Naive thymus-derived CD8-positive, alpha-beta T cell (primary cell): ENCODE measurements at places on chromosomes 3 and 15.

DNA sequence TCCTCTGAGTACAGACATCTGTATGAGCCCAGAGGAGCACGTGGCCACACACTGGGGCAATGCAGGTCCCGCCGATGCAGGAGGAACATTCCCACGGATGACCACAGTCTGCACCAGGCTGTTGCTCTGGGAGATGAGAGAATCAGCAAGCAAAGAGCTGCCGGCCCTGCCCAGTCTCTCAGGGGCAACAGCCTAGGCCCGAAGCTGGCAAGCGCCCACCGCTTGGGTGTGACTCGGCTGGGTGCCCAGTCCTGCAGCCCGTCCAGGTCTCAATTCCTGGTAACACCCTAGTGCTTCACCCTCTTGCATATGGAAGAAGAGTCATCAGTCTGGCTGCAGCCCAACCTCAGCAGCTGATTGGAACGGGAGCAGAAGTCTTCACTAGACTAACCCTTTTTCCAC is 153.7 kb upstream of the HES1 start:
- no peak for DNase-seq

GRCh38 chr3:61910732-61911131 is 349.4 kb downstream of the PTPRG start:
- DNase-seq: no peak

GRCh38 chr3:43036621-43037423 is 57.7 kb downstream of the GASK1A start:
- DNase-seq: no peak

DNA sequence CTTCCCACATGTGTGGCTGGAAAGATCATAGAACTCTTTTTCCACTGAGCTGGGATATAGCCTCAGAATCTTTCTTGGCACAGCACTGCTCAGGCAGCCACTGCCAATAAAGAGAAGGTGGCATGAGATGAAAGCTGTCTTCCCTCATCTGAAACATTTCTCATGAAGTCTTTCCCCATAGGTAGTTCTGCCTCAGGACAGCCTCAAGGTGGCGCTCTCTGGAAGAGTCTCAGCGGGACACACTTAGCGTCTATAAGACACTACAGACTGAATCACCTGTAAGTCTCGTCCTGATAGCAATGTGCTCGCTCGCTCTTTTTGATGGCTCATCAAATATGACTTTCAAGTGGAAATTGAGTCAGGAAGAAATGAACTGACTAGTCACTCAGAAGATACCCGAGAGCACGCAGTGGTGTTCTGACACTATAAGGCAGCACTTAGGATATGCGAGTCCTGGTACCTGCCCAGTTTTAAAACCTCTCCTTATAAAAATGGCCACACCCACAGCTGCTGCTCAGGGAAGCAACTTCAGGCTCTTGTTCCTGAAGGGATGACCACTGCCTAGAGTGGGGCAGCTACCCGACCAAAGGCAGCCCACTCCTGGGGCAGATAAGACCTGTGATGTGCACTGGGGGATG is 269.5 kb downstream of the SUCLG2 start:
- peak; percentile 35 for DNase-seq

DNA sequence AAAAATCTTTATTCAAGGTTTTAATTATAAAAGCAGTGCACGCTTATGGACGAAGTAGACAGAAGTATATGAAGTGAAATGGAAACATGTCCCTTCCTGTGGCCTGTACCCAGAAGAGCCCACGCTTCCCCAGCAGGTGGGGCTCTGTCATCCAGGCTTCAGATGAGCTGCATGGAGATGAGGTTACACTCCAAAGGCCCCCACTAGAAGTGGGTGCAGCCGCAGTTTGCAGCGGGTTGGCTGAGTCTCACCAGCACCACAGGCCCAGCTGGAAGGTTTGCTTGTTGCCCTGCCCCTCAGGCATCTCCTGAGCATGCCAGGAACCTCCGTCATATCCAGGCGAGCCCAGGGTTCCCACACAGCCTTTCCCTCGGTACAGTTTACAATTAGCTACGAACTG is 33.1 kb downstream of the PRR20G start:
- DNase-seq: no peak

GRCh38 chr3:71444861-71445259 is 138.7 kb downstream of the FOXP1 start:
- no peak for DNase-seq

GRCh38 chr15:75842722-75843677 is at the start of gene UBE2Q2:
TSS of gene UBE2Q2 (plus strand) at chr15:75843447. CDS start at chr15:75843667, 220 bp downstream.
- peak; percentile 70 for DNase-seq

GRCh38 chr15:91860498-91860897 is 7.0 kb downstream of the SLCO3A1 start:
- DNase-seq: no peak

DNA sequence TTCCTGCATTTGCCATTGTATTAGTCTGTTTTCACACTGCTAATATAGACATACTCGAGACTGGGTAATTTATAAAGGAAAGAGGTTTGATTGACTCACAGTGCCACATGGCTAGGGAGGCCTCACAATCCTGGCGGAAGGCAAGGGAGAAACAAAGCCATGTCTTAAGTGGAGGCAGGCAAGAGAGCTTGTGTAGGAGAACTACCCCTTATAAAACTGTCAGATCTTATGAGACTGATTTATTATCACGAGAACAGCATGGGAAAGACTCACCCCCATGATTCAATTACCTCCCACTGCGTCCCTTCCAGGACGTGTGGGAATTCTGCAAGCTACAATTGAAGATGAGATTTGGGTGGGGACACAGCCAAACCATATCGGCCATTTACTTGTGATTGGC is 27.8 kb downstream of the YEATS2 start:
- DNase-seq: no peak

GRCh38 chr3:181794011-181794790 is 82.5 kb downstream of the SOX2 start:
- DNase-seq: no peak

DNA sequence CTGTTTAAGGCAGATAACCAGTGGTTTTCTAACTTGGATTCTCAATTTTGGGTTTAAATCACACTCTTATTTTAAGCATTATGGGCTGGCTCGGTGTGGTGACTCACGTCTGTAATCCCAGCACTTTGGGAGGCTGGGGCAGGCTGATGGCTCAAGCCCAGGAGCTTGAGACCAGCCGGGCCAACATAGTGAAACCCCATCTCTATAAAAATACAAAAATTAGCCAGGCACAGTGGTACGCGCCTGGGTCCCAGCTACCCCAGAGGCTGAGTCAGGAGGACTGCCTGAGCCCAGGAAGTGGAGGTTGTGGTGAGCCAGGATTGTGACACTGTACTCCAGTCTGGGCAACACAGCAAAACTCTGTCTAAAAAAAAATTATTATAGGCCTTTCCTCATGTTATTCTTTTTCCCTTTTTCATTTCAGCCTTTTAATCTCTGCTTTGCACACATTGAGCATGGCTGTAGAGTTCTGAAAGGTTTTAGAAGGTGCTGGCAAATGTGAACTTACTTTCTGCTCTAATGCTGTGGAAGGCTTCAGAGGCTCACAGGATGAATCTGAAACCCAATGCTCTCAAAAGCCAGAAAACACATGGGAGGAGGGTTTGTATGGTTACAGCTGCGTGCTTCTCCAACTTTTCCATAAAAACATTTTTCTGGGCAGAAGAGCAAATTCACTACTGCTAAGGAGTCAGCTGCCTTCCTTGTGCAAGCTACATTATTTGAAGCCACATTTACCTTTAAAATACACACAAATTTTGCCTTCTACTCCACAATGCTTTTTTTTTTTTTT is 32.5 kb downstream of the CHAC1 start:
- no peak for DNase-seq

- DNase-seq: no peak
Observed at GRCh38 chr3:24174614-24175013, 229.5 kb downstream of the NR1D2 start.

- no peak for DNase-seq
Observed at GRCh38 chr3:142087676-142088075, 61.7 kb downstream of the TFDP2 start.

GRCh38 chr15:35973029-35973428 is 427.1 kb upstream of the DPH6 start:
- no peak for DNase-seq

DNA sequence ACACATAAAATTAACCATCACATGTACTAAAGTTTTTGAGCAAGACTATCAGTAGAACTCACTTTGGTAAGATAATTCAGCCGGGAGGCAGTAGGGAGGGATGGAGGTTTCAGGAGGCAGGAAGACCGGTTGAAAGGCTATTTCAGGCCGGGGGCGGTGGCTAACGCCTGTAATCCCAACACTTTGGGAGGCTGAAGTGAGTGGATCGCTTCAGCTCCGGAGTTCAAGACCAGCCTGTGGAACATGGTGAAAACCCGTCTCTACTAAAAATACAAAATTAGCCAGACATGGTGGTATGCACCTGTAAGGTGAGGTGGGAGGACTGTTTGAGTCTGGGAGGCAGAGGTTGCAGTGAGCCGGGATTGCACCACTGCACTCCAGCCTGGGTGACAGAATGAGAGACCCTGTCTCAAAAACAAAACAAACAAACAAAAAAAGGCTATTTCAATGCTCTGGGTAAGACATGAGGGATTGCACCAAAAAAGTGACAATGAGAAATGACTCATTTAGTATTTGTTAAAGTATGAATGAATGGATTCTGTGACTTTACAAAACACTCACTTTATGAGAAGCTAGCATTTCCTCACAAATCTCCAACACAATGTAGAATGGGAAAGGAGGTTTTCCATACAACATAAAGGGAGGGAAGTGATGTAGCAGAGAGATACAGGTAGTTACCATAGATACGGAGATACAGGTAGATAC is 43.9 kb downstream of the SH3BP5 start:
- no peak for DNase-seq

GRCh38 chr3:196661400-196661799 is 21.9 kb downstream of the NRROS start:
- DNase-seq: no peak

DNA sequence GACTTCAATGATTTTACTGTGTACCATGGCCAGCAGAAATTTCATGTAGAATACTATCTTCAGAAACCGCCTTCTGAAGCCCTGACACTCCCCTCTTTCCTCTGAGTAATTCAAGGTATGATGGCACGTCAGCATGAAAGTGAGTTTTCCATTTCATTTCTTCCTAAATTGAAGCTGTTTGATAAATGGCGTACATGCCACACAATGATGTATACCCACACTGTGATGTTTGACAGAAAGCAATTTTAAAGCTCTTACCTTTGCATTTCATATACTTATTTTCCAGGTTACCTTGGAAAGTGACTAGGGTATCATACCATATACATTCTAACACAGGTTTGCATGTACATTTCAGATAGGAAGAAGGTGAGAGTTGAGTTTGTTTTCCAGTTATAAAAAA is 147.9 kb upstream of the LRRC3B start:
- DNase-seq: no peak

DNA sequence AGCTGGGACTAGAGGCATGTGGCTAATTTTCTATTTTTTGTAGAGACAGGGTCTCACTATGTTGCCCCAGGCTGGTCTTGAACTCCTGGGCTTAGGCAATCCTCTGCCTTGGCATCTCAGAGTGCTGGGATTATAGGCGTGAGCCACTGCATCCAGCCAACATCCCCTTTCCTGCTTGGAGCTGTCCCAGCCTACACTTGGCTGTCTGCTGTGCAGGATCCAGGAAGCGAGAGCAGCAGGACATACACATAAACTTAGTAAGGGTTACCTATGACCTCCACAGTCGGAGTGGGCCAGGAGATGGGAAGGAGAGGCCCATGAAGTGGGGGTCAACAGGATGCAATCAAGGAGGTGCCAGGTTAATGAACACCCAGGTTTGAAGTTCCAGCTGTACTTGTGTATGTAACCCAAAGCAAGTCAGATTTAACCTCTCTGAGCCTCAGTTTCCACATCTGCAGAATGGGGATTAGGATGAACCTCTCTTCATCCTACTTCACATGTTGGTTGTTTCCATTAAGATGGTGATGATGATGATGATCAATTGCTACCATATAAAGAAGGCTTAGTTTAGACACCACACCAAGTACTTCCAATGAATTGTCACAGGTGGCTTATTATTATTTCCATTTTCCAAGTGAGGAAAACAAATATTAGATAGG is 69.5 kb upstream of the OXTR start:
- DNase-seq: no peak

- DNase-seq: no peak
Observed at GRCh38 chr15:31297575-31298456, 28.8 kb upstream of the KLF13 start.

DNA sequence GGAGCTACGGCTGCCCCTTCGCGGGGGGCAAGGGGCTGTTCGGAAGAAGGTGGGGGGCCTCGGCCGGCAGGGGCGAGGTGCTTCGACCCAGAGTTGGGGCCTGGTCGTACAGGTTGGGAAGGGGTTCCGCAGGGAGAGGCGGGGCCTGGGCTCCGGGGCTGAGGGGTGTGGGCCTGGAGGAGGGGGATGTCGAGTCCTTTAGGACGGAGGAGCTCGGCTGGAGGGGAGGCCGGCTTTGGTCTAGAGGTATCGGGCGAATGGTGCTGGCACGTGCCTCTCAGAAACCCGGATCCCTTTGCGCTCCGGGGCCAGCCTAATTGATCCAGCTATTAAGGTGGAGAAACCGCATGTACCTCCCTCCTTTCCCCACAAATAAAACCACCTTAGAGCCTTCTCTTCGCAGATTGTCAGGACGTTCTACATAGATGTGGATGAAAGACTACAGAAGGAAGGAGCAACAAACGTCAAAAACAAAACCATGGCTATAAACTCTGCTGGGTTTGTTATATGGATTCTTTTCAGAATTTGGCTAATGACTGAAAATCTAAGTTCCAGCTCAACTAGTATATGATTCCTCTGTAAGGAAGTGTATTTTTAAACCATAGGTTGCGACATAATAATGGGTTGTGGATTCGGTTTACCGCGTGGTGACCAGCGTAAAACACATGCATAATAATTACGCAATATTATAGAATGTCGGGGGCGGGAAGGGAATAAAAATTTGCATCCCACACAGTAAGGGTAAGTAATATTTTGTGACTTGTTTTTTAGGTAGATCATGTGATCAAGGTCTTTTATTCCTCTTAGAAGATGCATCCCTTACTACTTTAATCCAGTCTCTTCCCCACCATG is 644 bp upstream of the NGLY1 start:
- DNase-seq: no peak

GRCh38 chr15:73322665-73323373 is 45.9 kb downstream of the HCN4 start:
- no peak for DNase-seq

GRCh38 chr3:12155828-12156227 is 2.9 kb downstream of the TIMP4 start:
- no peak for DNase-seq

GRCh38 chr15:27808182-27808581 is 290.9 kb downstream of the OCA2 start:
- DNase-seq: no peak
